HS-5 (cell line): ENCODE measurements at places on chromosomes 2 and 18.
A peak's percentile ranks its signal among the peaks of the same experiment; 100 is the strongest.

GRCh38 chr18:41466436-41467160 lies 488.4 kb upstream of the PIK3C3 start:
- peak; percentile 37 for DNase-seq

DNA sequence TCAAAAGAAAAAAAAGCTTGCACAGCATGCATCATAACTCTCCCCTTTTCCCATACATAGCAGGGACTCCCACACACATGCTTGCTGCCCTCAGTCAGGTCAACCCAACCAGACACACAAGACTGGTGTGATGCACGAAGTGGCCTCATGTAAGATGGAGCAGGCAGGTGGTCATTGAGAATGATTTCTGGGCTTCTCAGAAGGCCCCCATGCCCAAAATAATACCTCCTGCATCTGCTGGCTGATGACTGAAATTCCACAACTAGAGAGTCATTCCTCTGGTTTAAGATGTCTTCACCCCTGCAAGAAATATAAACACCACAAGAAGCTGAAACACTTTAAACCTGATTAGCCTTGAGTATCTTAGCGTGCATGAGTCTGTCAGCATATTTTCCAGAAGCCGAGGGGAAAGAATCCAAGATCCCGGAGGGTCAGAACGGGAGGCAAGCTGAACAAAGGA lies 131.1 kb downstream of the AFF3 start:
- DNase-seq: peak; percentile 99

GRCh38 chr2:49226360-49226759 lies 72.0 kb upstream of the FSHR start:
- DNase-seq: no peak

DNA sequence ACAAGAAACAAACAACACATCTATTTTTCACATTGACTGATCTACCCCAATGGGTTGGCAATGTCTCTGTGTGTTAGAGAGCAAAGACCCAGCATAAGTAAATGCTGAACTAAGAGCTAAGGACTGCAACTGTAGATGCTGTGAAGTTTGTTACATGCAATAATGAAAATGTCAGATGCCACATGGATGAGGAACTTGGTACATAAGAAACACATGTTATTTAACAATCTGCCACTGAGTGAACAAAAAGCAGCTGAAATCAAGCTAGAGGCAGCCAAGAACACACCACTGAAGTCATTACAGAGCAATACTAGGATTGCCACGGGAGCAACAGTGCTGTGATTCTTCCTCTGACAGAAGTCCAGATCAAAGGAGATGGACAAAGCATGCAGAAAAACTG lies 389.4 kb downstream of the CDH2 start:
- no peak for DNase-seq

GRCh38 chr2:44098050-44098449 lies 70.6 kb upstream of the PPM1B start:
- no peak for DNase-seq

- DNase-seq: no peak
These were observed 16.5 kb downstream of the GPC1 start for GRCh38 chr2:240451791-240452461.

- DNase-seq: no peak
These were observed 66.3 kb upstream of the PSMD14 start for GRCh38 chr2:161241894-161242293.

DNA sequence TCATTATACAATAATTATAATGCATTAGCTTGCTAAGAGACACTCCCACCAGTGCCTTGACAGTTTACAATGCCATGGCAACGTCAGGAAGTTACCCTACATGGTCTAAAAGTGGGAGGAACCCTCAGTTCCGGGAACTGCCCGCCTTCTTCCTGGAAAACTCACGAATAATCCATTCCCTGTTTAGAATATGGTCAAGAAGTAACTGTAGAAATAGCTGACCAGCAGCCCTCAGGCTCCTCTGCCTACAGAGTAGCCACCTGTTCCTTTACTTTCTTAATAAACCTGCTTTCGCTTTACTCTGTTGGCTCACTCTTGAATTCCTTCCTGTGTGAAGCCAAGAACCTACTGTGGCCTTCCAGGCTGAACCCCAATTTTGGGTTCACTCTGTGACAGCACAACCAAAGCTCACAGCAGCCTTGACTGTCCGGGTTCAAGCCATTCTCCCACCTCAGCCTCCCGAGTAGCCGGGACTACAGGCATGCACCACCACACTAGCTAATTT lies 20.0 kb upstream of the PTPN2 start:
- no peak for DNase-seq

DNA sequence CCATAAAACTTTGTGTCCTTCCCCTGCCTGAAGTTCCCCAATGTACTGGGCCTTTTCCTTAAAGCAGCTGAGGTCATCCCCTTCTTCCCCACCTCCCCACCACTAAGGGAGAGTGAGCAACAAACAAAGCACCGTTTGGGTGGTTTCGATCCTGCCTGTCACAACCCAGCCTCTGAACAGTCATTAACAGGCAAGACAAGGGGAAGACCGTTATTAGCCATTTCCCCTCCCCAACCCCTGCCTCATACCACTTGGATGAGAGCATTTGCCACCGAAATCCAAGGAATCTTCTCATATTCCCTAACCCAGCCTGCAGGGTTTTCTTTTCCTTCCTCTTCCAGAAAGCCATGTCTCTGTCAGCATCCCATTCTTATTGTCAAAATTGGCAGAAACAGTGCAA lies 65.6 kb downstream of the STRADB start:
- DNase-seq: no peak

- no peak for DNase-seq
These were observed 114.1 kb downstream of the BCL11A start for GRCh38 chr2:60439219-60439974.

DNA sequence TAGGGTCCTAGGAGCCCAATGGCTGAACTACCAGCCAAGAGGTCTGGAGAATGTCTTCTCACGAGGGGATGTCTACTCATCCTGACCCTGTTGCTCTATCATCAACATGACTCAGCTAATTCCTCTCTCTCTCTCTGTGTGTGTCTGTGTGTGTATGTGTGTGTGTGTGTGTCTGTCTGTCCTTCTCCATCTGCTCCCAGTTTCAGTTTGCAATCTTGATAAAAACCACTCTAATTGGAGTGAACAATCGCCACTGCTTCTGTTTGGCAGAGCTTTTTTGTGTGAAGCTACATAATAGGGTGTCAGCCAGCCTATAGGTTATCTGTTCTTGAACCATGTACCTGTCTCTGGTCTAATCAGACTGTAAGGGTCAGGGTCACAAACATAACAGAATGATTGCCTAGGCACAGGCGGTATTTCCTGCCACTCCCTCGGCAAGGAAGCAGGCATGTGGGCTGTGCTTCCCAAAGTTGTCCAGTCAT lies 219.8 kb downstream of the SH3BP4 start:
- DNase-seq: peak; percentile 56

DNA sequence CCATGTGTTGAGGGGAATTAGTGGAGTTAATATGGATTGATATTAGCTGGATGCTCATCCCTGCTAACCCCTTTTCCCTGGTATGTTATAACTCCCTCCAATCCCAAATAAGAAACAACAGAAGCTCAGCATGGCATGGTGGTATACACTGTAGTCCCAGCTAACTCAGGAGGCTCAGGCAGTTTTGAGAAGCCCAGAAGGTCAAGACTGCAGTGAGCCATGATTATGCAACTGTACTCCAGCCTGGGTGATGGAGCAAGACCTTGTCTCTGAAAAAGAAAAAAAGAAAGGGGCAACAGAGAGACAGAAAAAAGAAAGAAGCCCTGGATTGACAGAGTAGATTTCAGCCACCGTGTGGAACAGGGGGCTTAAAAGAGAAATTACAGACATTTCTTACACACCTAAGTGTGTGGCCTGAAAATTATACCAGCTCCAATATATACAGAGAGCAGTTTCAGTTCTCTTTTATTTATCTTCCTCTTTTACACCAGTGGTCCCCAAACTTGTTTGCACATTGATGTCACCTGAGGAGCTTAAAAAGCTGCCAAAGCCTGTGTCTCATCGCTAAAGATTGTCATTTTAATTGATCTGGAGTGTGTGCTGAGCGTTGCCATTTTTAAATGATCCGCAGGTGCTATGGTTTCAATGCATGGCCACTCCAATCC lies 203.6 kb downstream of the UBE2E3 start:
- no peak for DNase-seq

- DNase-seq: no peak
These were observed at the start of gene SPATS2L for GRCh38 chr2:200306196-200306930. SPATS2L (plus strand) TSS chr2:200306693; CDS start chr2:200389245, 82,552 bp downstream.

- no peak for DNase-seq
These were observed 128.4 kb downstream of the PIEZO2 start for GRCh38 chr18:11020877-11021414.

DNA sequence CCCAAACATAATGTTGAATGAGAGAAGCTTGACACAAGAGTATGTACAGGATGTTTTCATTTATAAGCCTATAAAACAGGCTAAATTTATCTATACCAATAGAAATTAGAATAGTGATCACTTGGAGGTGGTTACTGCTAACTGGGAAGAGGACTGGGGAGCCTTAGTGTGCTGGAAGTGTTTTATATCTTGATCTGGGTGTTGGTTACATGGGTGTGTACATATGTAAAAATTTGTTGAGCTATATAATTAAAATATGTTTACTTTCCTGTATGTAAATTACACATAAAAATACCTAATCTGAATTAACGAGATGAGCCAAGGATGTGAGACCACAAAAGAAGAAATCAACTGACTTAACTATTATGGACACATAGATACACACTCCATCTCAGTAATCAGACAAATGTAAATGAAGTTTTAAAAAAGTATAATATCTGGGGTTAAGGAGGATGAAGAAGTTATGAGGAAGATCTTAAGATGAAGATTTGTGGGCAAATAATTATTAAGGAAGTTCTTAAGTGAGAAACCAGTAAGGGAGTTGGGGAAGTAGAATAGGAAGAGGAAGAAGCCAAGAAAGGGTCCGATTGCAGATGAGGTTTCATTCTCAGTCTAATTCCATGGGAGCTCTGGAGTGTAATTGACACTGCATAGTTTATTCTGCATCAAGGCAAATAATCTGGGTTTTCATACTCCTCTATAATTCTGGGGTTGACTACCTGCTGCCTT lies 32.3 kb upstream of the NABP1 start:
- DNase-seq: no peak

DNA sequence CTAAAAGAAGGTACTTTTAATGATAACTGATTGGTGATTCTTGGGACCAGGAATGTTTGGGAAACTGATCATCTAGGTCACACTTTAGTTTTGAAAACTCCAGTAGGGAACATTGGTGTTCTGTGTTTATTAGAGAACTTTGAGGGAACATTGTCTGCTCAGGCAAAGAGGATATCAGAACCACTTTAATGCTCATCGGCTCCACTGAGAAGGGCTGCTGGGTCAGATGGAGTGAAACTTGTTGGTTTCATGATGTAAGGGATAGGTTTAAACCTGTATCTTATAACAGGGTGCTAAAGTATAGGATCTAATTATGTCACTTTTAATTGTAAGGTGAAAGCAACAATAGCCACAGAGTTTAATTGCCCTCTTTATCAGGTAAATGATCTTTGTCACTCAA lies 14.2 kb upstream of the POLI start:
- no peak for DNase-seq

GRCh38 chr2:104844807-104845551 lies 8.9 kb upstream of the POU3F3 start:
- DNase-seq: no peak

DNA sequence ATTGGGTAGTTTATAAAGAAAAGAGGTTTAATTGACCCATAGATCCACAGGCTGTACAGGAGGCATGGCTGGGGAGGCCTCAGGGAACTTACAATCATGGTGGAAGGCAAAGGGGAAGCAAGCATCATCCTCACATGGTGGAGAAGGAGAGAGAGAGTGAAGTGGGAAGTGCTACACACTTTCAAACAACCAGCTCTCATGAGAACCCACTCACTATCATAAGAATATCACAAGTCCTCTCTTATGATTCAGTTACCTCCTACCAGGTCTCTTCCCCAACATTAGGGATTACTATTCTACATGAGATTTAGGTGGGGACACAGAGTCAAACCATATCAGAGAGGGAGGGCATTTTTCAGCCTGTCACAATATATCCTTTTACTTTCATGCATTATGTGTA lies 22.7 kb upstream of the DOCK10 start:
- no peak for DNase-seq

GRCh38 chr2:6506361-6506794 lies 359.3 kb downstream of the CMPK2 start:
- no peak for DNase-seq

DNA sequence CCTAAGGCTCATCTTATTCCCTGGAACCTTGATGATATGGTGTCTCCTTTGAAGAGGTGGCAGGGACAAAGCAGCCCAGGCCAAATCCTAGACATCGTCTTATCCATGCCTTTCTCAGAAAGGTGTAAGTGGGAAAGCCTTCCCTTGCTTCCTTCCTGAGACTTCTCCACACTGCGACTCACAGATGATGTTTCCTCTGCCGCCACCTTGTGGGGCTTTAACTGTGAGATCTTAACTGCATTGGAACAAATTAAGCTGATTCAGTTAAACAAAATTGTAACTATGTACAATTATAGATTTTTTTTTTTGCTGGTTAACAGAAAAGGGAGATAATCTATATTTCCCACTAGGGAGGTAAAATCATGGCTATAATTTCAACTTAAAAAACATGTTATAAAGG lies 10.0 kb upstream of the GCA start:
- no peak for DNase-seq

DNA sequence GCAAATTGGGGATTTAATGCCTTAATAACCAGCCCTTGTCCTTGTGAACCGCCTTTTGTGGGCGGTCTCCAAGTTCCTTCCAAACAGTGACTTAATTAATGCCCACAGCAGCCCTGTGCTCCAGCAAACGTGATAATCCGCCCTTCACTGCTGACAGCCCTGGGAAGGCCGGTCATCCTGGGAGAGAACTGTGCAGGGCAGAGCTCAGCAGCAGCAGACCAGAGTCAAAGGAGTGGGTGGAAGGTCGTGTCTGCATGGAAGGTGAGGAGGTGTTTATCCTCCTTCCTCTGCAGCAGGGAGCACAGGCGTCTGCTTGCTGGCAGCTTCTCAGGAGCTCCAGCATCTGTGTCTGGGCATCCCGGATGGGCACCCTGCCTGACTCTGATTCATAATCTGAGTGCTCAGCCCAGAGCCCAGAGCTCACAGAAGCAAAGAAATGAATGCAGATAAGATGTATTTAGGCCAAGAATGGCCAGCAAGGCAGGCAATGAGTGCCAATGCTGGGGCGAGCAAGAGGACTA lies 270.0 kb upstream of the PXDN start:
- no peak for DNase-seq

DNA sequence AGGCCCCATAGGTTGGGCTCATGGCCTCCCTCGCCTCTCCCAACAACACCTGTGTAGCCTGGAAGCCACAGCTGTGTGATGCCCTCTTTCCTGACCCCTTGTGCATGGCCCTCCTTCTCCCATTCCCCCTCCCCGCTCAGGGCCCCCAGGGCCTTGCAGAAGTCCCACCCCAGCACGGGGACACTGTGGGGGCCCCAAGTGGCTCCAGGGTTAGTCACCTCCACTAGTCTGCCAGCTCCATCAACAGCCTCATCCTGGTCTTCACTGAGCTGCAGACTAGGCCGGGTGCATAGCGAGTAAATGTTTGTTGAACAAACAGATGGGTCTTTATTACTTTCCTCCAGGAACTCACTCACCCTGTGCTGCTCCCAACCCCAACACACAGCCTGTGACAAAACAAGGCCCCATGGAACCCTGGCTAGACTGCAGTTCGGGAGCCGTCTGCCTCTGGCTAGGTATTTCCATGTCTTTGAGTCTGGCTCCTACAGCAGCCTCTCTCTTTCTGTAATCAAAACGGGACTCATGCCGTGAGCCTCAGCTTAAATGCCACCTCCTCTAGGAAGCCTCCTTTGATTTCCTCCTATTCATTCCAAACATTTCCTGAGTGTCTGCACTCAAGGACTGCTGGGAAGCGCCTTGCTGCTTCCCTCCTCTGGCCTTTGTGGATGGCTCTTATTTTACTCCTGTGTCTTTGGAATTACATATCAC lies 109.9 kb upstream of the ID2 start:
- no peak for DNase-seq
